ENCODE measurements at places on chromosomes 3 and 15.

- no peak for DNase-seq
Measured at GRCh38 chr3:159186581-159186980, 384.7 kb downstream of the MFSD1 start.

DNA sequence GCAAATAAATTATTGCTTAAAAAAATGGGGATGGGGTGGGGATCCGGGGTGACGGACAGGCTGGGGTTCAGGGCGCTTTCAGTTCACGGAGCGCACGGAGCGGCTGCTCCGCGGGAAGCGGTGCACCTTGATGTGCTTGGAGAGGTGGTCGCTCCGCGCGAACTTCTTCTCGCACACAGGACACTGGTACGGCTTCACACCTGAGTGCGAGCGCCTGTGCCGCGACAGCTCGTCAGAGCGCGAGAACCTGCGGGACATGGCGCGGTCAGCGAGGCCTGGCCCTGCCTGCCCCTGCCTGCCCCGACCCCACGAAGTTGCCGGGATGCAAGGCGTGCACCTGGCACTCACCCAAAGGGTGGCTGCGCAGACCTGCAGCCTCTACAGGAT lies 13.6 kb downstream of the KLF15 start:
- no peak for DNase-seq

GRCh38 chr3:173659972-173660371 lies 262.4 kb downstream of the NLGN1 start:
- DNase-seq = no peak

- DNase-seq = no peak
Measured at GRCh38 chr15:62929000-62929357, 113.6 kb upstream of the TPM1 start.

DNA sequence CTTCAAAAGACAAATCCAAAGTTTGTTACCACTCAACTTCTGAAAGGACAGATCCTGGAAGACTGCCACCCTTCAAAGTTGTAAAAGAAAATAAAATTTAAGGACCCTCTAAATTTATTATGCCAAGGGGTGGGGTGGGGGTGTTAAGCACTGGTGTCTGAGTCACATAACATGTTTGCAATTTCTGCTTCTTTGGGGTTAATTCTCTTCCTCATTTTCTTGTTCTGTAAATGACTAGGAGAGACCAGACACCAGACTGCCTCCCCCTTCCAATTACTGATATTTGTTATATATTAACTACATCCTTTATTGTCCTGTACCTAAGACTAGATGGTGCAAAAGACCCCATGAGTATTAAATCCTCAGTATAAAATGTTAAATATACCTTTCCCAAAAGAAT lies 242.8 kb downstream of the ZNF385D start:
- no peak for DNase-seq

DNA sequence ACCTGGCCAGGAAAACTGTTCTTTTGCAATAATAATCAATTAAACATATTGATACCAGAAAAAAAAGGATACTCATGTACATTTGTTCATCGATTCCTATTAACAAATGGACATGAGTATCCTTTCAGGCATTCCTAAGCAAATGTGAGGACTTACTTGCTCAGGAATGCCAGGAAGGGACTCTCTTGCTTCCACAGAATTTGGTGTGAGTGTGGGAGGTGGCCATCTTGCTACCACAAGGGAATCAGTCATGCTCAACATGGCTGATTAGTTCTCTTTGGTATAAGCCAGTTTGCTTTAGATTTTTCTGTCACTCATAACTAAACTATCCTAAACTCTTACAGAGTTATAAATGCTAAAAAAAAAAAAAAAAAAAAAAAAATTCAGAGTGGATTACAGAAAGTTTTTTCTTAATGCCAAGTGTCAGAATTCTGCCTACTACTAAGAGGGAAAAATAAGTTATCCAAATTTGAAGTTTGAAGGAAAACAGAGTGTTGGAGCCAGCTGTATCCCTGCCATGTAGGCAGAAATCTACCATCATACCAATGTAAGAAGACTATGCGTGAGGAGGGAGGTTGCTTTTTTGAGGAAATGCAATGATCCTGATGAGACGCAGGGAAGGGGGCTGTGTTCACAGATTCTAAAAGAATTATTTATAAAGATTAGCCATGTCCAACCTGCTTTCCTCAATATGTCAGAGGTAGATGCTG lies 98.7 kb downstream of the PLD1 start:
- no peak for DNase-seq

GRCh38 chr3:72658466-72659100 lies 189.7 kb downstream of the SHQ1 start:
- no peak for DNase-seq

- no peak for DNase-seq
Measured at GRCh38 chr3:35524856-35525255, 114.5 kb upstream of the ARPP21 start.

DNA sequence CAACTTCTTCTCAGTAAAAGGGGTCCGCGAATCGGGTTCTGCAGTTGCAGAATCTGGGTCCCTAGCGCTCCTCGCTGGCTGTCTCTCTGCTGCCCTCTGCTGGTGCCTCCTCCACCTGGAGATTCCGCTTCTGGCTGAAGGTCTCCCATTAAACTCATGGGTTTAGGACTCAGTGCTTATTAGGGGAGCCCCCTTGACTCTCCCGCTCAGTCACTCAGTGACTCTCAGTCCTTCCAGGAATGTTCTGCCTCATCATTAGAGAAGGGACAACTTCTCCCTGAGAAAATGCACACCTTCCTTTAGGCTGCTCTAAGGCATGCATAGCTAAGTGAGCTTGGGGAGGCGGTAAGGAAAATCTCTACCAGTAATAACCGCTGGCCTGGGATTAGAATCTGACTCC lies 7.1 kb downstream of the CPN2 start:
- DNase-seq = peak; percentile 77

DNA sequence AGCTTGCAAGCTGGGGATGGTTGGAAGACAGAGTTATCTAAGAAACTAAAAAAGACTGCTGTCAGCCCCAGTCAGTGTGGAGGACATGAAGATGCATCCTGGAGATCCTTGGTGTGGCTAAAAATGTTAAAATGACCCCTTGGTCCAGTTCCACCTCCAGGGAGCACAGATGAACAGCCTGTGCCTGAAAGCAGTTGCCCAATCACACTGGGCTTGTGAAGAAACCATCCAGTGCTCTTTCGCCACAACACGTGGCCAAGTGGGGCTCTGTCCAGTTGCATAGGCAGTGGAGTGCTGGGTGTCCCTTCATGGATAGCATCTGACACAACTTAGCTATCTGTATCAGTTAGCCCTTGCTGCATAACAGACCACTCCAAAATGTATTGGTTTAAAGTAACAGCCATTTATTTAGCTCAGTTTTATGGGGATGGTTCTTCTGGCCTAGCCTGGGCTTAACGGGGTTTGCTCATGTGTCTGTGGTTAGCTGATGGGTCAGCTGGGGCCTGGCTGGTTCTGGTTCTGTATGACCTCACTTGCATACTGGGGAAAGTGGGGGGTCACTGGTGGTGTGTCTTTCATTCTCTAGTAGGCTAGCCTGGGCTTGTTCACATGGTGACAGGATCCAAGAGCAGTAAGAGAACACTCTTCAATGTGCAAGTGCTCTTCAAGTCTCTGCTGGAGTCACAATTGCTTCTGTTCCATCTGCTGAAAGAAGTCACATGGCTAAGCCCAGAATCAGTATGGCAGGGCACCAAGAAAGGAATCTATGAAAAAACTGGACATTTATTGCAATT lies 226.2 kb downstream of the PDCD6IP start:
- DNase-seq = no peak

- no peak for DNase-seq
Measured at GRCh38 chr15:64800476-64800875, 25.0 kb downstream of the PIF1 start.

- DNase-seq = no peak
Measured at GRCh38 chr15:23572844-23573243, 7.4 kb downstream of the MKRN3 start.

DNA sequence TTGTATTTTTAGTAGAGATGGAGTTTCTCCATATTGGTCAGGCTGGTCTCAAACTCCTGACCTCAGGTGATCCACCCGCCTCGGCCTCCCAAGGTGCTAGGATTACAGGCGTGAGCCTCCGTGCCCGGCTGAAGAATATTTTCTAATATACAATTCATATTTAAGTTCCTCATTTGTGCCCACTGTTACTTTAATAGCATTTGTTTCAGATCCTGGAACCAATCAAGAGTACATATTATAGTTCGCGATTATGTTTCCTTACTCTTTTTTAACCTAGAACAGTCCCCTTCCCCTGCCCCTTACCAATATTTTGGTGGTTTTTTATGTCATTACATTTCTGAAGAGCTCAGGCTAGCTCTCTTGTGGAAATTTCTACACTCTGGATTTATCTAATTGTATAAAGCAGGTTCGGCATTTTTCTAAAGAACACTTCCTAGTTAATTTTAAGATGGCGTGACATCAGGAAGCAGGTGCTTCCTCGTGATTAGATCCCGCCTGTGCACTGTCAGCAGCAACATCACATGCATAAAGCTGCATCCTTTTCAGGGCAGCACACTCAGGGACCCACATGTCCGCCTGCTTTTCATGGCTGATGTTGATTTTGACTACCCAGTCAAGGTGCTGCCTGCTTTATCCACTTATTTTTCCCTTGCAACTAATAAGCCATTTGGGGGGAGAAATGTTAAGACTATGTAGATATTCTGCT lies 88.7 kb upstream of the EPHB3 start:
- DNase-seq = no peak

GRCh38 chr15:75891895-75892294 lies 11.8 kb upstream of the FBXO22 start:
- no peak for DNase-seq

- no peak for DNase-seq
Measured at GRCh38 chr15:73362900-73363299, 5.9 kb downstream of the HCN4 start.

- DNase-seq = no peak
Measured at GRCh38 chr3:11553436-11554235, 90.1 kb downstream of the VGLL4 start.

- peak; percentile 27 for DNase-seq
Measured at GRCh38 chr15:64651601-64652191, 123.7 kb downstream of the RBPMS2 start.

DNA sequence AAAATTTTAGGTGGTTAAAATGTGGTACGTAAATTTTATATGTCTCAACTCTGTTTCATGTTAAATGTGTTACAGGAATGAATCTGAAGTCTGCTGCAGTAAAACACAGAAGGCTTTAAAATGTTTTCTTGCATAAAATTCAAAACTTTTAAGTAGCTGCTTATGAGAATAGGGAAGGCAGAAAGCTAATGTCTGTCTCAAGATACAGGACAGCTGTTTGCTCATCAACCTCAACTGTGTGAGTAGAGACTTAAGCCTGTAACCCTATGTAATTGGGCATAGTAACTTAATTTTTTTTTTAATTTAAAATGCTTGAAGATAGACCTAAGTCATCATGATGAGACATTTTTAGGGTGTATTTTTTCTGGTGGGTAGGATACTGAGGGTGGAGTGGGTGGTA lies 38.9 kb downstream of the ZFAND6 start:
- DNase-seq = no peak

DNA sequence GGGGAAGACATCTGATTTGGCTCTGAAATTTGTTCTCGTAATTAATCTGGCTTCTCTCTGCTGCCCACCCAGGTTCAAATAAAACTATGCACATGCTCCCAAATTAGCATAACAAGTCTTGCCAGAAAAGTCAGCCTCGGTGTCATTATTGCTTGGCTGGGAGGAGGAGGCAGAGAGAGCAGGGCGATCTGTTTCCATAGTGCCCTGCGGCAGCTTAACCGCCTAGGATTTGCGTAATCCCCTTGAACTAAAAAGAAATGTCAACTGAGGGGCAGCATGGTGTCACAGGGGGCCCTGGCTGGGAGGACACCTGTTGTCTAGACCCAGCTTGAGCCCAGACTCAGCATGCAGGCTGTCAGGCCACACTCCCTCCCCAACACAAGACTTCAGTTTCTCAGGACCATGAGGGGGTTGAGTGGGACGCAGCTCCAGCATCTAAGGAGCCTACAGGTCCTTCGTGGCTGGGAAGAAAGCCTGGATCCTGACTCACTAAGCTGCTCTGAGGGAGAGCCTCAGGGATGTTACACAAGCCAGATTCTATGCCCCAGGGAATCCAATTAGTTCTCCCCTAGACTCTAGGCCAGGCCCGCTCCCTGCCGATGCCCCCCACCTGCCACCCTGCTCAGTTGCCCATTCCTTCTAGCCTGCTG lies 17.3 kb downstream of the MRPS11 start:
- no peak for DNase-seq

GRCh38 chr3:194030372-194030771 lies 105.6 kb upstream of the HES1 start:
- DNase-seq = no peak

GRCh38 chr3:173587055-173587454 lies 189.5 kb downstream of the NLGN1 start:
- DNase-seq = no peak

DNA sequence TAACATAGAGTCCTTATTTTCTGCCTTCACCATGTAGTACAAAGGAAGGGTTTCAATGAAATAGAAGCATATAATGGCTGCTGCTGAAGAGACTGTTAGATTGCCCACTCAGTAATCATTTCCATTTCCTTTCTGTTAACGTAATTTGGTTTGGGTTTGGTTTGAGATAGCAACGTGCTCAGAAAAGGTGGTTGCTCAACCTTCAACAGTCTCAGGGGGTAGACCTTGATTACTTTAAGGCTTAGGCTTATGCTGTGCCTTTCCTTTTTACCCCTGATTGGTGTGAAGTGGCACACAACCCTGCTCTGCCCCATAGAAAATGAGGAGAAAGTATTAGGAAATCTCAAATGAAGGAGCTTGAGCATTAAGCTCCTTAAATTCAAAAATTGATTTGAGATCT lies 163.7 kb upstream of the TP63 start:
- no peak for DNase-seq

DNA sequence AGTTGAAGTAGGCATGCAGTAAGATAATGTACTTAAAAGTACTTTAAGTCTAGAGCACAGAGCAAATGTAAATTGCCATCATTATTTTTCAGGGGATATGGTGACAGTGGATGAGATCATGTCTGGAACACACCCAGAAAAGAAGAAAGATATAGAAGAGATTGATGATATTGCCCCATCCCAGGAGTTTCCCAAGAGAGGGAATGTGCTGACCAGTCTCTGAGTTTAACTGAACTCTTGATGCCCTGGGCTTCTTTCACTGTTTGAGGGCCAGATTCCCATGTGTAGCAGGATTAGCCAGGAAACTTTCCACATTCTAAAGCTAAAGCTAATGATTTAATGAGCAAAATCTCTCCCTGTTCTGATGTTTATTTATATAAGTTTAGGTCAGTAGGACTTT lies 366.8 kb upstream of the UMPS start:
- DNase-seq = no peak

- DNase-seq = no peak
Measured at GRCh38 chr3:194540274-194540905, 53.6 kb upstream of the ATP13A3 start.

DNA sequence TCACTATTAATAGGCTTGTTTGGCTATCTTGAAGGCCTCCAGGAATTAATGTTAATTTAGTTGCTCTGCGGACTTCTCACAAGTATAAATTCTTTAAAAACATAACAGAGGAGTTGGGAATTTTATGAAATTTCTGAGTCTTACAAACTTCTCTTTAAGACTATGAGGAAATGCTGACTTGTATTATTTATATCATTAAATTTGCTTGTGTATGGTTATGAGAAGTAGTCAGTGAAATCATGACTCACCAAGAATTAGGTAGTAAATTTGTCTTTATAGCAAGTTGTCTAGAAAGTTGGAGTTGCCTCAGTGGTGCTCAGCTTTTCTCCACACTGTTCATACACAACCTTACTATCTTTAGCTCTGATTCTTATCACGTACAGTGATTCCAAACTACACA lies 26.5 kb downstream of the PHLDB2 start:
- DNase-seq = no peak

- DNase-seq = peak; percentile 27
Measured at GRCh38 chr3:66499881-66500575, 794 bp downstream of the LRIG1 start.

- no peak for DNase-seq
Measured at GRCh38 chr3:14549256-14549919, 9.2 kb upstream of the GRIP2 start.
